Activated CD4-positive, alpha-beta T cell treated with anti-CD3 and anti-CD28 coated beads for 24 hours (primary cell): ENCODE measurements at places on chromosomes 3 and 15.

DNA sequence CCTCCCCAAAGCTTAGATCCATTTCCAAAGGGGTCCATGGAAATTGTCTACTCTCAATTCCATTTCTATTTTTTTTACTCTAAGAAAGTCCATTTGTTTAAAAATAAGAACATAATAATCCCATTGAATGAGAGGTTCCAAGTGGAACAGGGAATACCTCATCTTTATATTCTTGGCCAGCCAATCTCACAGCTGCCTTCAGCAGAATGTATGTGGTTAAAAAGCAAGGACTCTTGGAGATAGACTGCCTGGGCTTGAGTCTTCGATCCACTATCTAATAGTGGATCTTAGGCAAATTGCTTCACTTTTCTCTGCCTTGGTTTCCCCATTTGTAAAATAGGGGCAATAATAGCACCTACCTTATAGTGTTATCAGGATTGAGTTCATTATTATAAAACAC lies 24.5 kb upstream of the CAPN7 start:
- DNase-seq: no peak

DNA sequence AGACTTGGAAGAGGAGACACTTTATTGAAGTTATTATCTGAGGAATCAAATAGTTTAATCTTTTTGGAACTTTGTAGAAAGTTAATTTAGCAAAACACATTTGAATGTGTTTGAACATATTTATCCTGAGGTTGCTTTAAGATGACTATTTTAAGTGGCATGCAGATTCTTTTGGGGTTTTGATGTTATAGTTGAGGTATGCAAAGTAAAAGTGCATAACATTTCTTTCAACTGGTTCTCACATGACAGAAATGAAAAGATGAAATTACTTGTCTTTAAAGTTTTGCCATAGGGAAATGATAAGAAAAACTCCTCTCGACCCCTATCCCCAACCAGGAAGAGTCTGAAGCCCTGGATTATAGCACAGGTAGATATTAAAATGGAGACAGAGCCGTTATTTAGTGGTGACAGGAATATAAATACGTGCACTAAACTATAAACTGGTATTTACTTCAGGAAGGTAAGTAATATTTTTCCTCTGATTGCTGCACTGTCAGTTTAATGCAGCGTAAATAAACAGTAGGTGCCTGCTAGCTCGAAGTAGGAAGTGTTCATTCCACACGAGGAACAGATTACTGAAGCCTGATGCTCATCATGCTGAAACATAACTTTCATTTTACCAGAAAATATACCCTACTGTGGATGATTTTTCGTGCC lies 15.1 kb upstream of the SATB1 start:
- DNase-seq: no peak

GRCh38 chr3:98454929-98455328 lies 8.1 kb upstream of the OR5K1 start:
- DNase-seq: no peak

- peak; percentile 28 for DNase-seq
Measured at GRCh38 chr15:79185199-79185598, 94.6 kb upstream of the RASGRF1 start.

- no peak for DNase-seq
Measured at GRCh38 chr15:67911727-67912126, 71.9 kb upstream of the RNU6-1 start.

- no peak for DNase-seq
Measured at GRCh38 chr3:186107215-186108105, 1.4 kb downstream of the ETV5 start.

- DNase-seq: no peak
Measured at GRCh38 chr15:60065951-60066350, 61.8 kb downstream of the FOXB1 start.

DNA sequence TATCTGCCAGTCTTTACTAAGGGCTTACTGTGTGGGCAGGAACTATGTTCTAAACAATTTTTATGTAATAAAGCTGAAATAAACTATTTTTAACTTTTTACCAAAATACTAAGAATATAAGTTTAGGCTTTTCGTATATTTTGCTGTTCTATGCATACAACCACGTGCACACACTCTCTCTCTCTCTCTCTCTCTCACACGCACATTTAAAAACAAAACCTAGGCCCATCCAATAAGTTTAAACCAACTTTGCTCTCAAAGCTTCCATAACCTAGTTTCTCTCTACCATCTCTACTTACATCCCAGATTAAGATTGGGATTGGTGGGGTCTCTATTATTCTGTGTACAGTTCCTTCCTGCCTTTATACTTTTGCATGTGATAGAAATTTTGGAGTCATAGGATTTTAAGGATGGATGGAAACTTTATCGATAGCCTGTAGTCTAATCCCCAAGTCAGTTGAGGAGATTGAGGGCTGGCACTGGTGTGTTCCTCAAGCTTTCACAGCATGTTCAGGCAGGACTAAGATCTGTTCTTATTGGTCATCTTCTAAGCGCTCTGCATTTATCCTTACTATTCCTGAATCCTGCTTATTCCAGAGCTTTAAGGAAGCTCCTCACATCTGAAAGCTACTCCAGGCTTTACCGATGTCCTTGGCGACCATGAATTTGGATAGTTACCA lies 1.8 kb downstream of the GPR171 start:
- DNase-seq: no peak

DNA sequence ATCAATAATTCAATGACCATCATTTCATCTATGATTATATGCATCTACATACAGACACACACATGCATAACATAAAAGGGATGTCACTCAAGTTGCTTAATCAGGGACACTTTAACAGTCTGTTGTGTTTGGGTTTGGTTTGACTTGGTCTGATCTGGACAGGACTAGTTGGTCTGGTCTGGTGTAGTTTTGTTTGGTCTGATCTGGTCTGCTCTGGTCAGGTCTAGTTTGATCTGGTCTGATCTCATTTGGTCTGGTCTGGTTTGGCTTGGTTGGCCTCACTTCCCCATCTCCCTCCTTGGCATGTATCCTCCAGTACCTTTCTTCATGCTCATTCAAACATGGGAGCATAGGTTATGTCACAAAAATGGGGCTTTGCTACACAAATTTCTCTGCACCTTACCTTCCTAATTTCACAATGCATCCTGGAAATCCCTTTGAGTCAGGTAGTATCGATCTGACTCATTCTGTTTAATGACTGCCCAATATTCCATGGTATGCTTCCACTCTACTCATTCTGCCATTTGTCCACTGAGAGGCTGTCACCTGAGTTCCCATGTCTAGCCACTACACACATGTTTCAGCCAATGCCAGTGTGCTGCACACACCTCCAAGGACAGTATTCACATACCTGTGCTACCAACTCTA lies 73.0 kb upstream of the TPM1 start:
- DNase-seq: no peak

DNA sequence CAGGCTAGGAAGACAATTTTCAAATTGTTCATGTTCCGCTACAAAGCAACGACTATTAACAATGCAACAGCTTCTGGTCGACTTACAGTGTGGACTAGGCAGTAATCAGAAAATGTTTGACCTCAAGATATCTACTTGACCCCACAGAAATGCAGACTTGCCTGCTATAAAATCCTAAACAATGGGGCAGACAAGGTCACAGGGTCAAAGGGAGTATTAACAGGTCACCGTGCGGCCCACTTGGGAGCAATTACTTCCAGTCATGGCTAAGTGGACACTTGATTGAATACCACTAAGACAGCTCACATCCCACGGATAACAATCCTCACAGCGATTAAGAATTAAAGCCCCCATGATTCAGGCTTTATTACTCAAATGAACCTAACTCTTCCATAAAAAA lies 58.9 kb downstream of the FOXP1 start:
- no peak for DNase-seq

GRCh38 chr15:89781891-89782618 lies 5.9 kb downstream of the MESP2 start:
- DNase-seq: no peak

- no peak for DNase-seq
Measured at GRCh38 chr3:149282836-149283235, 50.6 kb downstream of the TM4SF18 start.
